Activated naive CD4-positive, alpha-beta T cell treated with anti-CD3 and anti-CD28 coated beads for 36 hours (primary cell): ENCODE measurements at places on chromosomes 16 and 17. TPM values are rescaled to one million over a fixed set of nuclear protein-coding genes. Genes with fewer than 3 reads are reported as not detected.
A peak's percentile ranks its signal among the peaks of the same experiment; 100 is the strongest.

Gene KCNJ18
- total RNA-seq, result not detected

Gene EVPL
- total RNA-seq, result not detected

Gene TAT
- not detected for total RNA-seq

Gene CDIPT
- 31.0 TPM for total RNA-seq

Gene MAFG
- 13.5 TPM for total RNA-seq

Gene KRT17
- not detected for total RNA-seq

Gene SCN4A
- total RNA-seq, result 0.47 TPM

DNA sequence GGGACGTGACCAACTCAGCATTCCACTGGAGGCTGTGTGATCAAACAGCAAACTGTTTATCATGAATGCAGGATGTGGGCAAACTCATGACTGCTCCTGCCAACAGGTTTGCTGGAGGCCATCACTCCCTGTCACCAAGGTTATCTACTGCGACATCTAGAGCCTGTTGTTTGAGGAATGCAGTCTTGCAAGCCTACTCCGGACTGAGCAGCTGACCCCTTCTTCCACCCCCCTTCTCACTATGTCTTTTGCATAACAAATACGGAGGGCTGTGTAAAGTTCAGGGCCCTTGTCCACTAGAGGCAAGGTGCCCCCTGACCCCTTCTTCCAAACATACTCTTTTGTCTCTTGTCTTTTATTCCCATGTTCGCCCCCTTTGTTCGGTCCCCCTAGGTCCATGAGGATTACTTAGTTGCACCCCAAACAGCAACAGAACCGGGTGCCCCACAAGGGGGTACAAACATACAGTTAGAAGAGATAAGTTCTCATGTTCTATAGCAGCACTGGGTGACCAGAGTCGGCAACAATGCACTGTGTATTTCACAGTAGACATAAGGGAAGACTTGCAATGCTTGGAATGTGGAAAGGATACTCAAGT is 28.7 kb downstream of the MEAK7 start:
- no peak for DNase-seq
- no peak overlapping the region for H3K27ac ChIP-seq
- H3K36me3 ChIP-seq, result peaks cover 11% of the 10 kb centered on the region
- no peaks in the 10 kb centered on the region for H3K4me1 ChIP-seq
- no peaks in the 10 kb centered on the region for H3K27me3 ChIP-seq
- no peak overlapping the region for H3K4me3 ChIP-seq

GRCh38 chr17:29326023-29326813 is 32.3 kb upstream of the NUFIP2 start:
- no peaks in the 10 kb centered on the region for H3K36me3 ChIP-seq
- DNase-seq, result no peak
- H3K27ac ChIP-seq, result no peak overlapping the region

GRCh38 chr17:68320311-68320865 is 29.1 kb downstream of the ARSG start:
- H3K27me3 ChIP-seq, result no peaks in the 10 kb centered on the region
- H3K4me1 ChIP-seq, result peaks cover 20% of the 10 kb centered on the region
- no peaks in the 10 kb centered on the region for H3K36me3 ChIP-seq
- H3K27ac ChIP-seq, result no peak overlapping the region
- no peak overlapping the region for H3K4me3 ChIP-seq

- peaks cover 2% of the 10 kb centered on the region for H3K27me3 ChIP-seq
- H3K4me3 ChIP-seq, result no peak overlapping the region
- H3K27ac ChIP-seq, result no peak overlapping the region
- no peak for DNase-seq
- no peaks in the 10 kb centered on the region for H3K36me3 ChIP-seq
- H3K4me1 ChIP-seq, result peaks cover 21% of the 10 kb centered on the region
Observed at GRCh38 chr17:4748686-4749085, 9.0 kb upstream of the CXCL16 start.

- DNase-seq, result no peak
- no peaks in the 10 kb centered on the region for H3K36me3 ChIP-seq
- H3K27ac ChIP-seq, result no peak overlapping the region
- H3K4me1 ChIP-seq, result peaks cover 12% of the 10 kb centered on the region
- H3K27me3 ChIP-seq, result peaks cover 19% of the 10 kb centered on the region
Observed at GRCh38 chr16:85757341-85757822, 6.5 kb upstream of the C16orf74 start.

DNA sequence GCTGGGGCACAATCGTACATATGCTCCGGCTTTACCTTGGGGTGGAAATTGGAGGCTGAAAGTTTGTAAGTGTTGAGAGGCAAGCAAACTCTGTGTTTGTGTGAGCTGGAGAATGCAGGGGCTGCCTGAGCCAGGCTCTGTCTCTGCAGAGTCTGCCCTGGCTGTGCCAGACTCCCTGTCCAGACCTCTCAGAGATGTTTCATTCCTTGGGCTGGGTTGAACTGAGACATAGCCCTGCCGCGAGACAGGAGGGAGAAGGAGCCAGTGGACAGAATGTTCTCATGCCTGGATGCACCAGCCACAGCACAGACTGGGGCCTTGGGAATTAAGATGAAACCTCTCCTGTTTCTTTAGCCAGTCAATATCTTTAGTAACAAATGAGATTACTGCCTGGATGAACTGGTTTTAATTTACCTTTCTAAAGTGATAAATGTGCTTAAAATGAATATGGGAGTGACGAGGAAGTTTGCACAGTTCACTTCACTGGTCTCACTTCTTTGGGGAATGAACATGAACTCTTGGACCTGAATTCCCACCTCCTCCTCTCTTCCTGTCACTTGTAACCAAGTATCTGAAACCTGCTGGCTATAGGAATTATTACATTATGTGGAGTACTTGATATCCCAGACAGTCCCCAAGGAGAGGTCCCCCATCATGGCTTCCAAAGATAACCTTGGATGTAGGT is 40.1 kb downstream of the YPEL2 start:
- peaks cover 82% of the 10 kb centered on the region for H3K4me1 ChIP-seq
- no peak for DNase-seq
- H3K36me3 ChIP-seq, result no peaks in the 10 kb centered on the region
- H3K4me3 ChIP-seq, result no peak overlapping the region
- no peaks in the 10 kb centered on the region for H3K27me3 ChIP-seq

- no peaks in the 10 kb centered on the region for H3K4me1 ChIP-seq
- H3K36me3 ChIP-seq, result no peaks in the 10 kb centered on the region
- H3K27ac ChIP-seq, result no peak overlapping the region
- H3K27me3 ChIP-seq, result peaks cover 2% of the 10 kb centered on the region
Observed at GRCh38 chr16:50414152-50414551, 45.4 kb upstream of the BRD7 start.

GRCh38 chr17:35949401-35949800 is 5.9 kb upstream of the LYZL6 start:
- no peak overlapping the region for H3K4me3 ChIP-seq
- H3K27ac ChIP-seq, result no peak overlapping the region
- H3K27me3 ChIP-seq, result peaks cover 3% of the 10 kb centered on the region

GRCh38 chr17:67434061-67434525 is 57.0 kb downstream of the PITPNC1 start:
- DNase-seq, result peak; percentile 79
- peak overlapping the region; percentile 97 for H3K27ac ChIP-seq
- no peaks in the 10 kb centered on the region for H3K27me3 ChIP-seq
- H3K36me3 ChIP-seq, result peaks cover 6% of the 10 kb centered on the region

DNA sequence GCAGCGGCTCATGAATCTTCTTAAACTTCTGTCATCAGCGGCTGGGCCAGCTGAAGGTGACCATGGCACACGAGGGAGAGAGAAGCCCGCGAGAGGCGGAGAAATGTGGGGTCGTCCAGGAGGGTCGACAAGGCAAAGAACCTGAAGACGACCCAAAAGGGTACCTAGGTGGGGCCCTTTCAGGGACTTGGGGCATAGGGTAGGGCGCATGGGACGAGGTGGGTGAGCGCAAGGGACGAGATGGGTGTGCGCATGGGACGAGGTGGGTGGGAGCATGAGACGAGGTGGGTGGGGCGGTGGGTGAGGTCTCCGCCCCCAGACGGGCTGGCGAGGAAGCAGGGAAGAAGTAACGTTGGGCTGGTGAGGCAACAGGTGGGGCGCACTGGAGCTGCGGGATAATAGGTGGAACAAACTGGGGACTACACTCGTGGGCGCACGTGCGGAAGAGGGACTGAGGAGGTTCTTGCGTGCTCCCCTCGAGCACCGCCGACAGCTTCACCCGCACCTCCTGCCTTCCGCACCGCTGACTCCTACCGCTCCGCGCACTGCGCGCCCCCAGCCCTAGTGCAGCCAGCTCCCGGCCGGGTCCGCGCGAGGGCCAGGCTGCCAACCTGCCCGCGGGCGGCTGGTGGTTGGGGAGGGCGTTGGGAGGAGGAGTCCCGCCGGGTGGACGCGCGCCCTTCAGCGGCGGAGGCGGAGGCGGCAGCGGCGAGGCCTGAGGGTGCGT is 23.2 kb upstream of the CRYM start:
- peak overlapping the region; percentile 90 for H3K4me3 ChIP-seq
- H3K27ac ChIP-seq, result no peak overlapping the region
- H3K27me3 ChIP-seq, result peaks cover 11% of the 10 kb centered on the region
- DNase-seq, result peak; percentile 65
- H3K36me3 ChIP-seq, result no peaks in the 10 kb centered on the region

GRCh38 chr16:68396481-68396880 is 51.8 kb downstream of the SMPD3 start:
- H3K27me3 ChIP-seq, result no peaks in the 10 kb centered on the region
- H3K4me1 ChIP-seq, result peaks cover 18% of the 10 kb centered on the region
- peak; percentile 72 for DNase-seq
- H3K4me3 ChIP-seq, result no peak overlapping the region

DNA sequence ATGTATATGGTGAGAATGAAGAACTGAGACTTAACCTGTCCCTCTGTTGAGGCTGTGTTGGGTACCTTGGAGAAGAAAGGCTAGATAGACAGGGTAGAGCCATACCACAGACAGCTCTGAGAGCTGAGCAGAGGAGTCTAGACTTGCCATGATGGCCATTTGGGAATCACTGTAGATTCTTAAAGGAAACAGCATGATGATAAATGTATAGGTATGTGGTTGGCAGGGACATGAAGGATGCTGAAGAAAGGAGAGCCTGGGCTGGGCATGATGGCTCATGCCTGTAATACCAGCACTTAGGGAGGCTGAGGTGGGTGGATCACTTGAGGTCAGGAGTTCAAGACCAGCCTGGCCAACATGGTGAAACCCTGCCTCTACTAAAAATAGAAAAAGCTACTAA is 114.4 kb upstream of the HAS3 start:
- H3K4me1 ChIP-seq, result no peaks in the 10 kb centered on the region
- peaks cover 6% of the 10 kb centered on the region for H3K36me3 ChIP-seq
- no peak for DNase-seq
- no peaks in the 10 kb centered on the region for H3K27me3 ChIP-seq

DNA sequence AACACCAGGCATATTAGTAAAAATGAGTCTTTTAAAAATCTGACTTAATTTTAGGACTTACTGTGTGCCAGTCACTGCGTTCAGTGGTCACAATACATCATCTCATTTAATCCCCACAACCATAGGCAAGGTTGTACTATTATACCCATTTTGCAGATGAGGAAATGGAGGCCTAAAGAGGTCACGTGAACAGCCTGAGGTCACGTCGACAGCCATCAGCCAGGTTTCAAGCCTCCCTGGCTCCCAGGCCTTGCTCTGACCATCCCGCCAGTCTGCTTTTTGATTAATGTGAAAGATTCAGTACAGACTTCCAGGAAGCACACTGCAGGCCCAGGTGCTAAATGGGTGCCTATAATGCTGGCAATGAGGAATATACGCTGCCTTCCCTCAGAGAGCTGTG is 86.3 kb upstream of the TOX3 start:
- H3K27me3 ChIP-seq, result no peaks in the 10 kb centered on the region
- H3K4me1 ChIP-seq, result no peaks in the 10 kb centered on the region
- H3K36me3 ChIP-seq, result no peaks in the 10 kb centered on the region
- no peak for DNase-seq
- no peak overlapping the region for H3K27ac ChIP-seq

GRCh38 chr17:72338847-72339790 is 218.3 kb downstream of the SOX9 start:
- H3K36me3 ChIP-seq, result no peaks in the 10 kb centered on the region
- DNase-seq, result no peak
- H3K27ac ChIP-seq, result no peak overlapping the region
- no peaks in the 10 kb centered on the region for H3K4me1 ChIP-seq
- peaks cover 24% of the 10 kb centered on the region for H3K27me3 ChIP-seq
- H3K4me3 ChIP-seq, result no peak overlapping the region

DNA sequence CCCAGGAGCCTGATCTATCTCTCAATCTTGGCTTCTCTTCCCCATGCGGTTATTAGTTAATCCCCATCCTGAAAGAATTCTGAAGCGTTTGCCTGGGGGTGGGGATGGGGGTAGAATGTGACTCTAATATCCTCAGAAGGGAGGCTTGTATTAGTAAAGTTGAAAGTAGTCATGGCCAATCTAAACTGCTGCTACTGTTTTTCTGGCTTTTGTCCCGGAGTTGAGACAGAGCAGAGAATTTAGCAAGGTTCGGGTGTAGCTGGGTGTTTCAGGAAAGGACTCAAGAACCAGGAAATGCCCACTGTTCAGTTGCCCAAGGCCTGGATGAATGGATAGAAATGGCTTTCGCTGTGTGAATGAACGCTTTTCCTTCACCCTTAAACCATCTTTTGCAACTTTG is 17.6 kb upstream of the ITGAM start:
- no peaks in the 10 kb centered on the region for H3K36me3 ChIP-seq
- DNase-seq, result no peak
- no peaks in the 10 kb centered on the region for H3K27me3 ChIP-seq

DNA sequence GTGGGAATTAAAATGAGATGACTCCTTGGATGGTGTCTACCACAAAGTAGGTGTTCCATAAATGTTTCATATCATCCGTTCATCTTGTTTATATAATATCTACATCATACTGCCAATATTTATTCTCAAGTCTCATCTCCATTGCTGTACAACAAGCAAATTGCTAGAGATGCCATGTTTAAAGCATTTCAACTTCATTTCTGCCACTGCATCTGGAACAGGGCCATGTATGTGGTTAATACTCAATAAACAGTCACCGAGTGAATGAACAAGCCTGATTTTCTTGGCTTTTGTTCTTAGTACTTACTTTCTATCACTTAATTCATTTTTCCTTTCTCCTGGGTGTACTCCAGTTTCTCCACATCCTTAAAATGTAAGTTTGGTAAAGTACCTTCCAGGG is 107.6 kb downstream of the KCNJ2 start:
- DNase-seq, result no peak
- H3K4me3 ChIP-seq, result no peak overlapping the region
- H3K4me1 ChIP-seq, result no peaks in the 10 kb centered on the region
- no peaks in the 10 kb centered on the region for H3K27me3 ChIP-seq

GRCh38 chr16:35485915-35486314 is 2026.5 kb downstream of the TP53TG3F start:
- H3K4me3 ChIP-seq, result no peak overlapping the region
- H3K27ac ChIP-seq, result no peak overlapping the region
- no peak for DNase-seq
- H3K27me3 ChIP-seq, result no peaks in the 10 kb centered on the region
- no peaks in the 10 kb centered on the region for H3K4me1 ChIP-seq

DNA sequence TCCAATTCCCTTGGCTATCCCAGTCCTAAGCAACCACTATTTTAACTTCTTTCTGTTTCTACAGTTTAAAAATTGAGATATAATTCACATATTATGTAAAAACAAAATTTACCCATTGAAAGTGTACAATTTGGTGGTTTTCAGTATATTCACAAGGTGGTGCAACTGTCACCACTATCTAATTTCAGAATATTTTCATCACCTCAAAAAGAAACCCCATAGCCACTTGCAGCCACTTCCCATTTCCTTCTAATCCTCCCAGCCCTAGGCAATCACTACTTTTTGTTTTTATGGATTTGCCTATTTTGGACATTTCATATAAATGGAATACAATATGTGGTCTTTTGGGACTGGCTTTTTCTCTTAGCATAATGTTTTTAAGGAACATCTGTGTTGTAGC is 36.1 kb upstream of the NACA2 start:
- H3K27me3 ChIP-seq, result peaks cover 20% of the 10 kb centered on the region
- no peak overlapping the region for H3K4me3 ChIP-seq
- DNase-seq, result no peak
- H3K4me1 ChIP-seq, result no peaks in the 10 kb centered on the region
- H3K36me3 ChIP-seq, result no peaks in the 10 kb centered on the region

- no peaks in the 10 kb centered on the region for H3K27me3 ChIP-seq
- no peaks in the 10 kb centered on the region for H3K4me1 ChIP-seq
- H3K36me3 ChIP-seq, result no peaks in the 10 kb centered on the region
- H3K4me3 ChIP-seq, result no peak overlapping the region
Observed at GRCh38 chr16:82509691-82510430, 116.9 kb upstream of the CDH13 start.
